Stimulated activated CD8-positive, alpha-beta memory T cell treated with anti-CD3 and anti-CD28 coated beads, Interleukin-4, amount 100 ng/mL, for 24 hours (primary cell): ENCODE measurements at places on chromosomes 6 and 20.

- no peak for DNase-seq
These were observed 107.7 kb downstream of the HFE start for GRCh38 chr6:26194816-26195375.

DNA sequence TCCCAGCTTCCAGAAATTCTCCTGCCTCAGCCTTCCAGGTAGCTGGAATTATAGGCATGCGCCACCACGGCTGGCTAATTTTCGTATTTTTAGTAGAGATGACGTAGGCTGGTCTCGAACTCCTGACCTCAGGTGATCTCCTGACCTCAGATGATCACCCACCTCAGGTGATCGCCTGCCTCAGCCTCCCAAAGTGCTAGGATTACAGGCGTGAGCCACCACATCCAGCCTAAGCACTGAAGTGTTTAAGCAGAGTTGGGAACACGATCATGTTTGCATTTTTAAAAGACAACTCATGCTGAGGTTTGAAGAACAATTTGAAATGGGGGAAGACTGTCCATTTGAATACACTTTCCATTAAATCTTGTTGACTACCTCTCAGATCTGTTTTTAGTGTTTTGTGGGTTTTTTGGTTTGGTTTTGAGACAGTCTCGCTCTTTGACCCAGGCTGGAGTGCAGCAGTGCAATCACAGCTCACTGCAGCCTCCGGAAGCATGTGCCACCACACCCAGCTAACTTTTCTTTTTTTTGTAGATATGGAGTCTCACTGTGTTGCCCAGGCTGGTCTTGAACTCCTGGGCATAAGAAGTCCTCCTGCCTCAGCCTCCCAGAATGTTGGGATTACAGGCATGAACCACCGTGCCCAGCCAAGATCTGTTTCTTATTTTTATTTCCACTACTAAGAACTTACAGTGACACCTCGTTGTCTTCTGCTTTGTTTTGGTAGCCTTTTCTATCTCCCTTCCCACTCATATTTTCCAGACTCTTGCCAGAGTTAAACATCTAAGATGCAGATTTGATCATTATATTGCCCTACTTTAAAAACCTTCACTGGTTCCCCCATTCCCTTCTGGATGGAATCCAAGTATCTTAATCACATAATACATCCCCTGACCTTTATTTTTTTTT lies 5.5 kb downstream of the CASP8AP2 start:
- no peak for DNase-seq

DNA sequence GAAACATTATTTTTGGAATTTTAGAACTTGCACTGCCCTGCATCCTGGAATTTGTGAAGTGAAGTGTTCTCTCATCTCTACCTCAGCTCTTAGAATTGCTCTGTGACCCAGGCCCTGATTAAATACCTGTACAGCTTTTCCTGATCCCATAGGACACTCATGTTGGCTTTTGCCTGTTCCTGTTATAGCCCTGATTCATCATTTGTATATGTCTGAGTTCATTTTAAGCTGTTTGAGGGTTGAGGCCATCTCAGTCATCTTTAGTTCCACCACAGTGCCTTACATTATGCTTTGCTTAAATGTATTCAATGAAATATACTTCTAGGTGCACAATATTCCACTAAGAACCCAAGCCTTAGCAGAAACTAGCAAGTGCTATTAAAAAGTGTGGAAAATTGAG lies 26.4 kb downstream of the ZFAND3 start:
- no peak for DNase-seq

- no peak for DNase-seq
These were observed 52.2 kb downstream of the ADGB start for GRCh38 chr6:146650799-146651481.

DNA sequence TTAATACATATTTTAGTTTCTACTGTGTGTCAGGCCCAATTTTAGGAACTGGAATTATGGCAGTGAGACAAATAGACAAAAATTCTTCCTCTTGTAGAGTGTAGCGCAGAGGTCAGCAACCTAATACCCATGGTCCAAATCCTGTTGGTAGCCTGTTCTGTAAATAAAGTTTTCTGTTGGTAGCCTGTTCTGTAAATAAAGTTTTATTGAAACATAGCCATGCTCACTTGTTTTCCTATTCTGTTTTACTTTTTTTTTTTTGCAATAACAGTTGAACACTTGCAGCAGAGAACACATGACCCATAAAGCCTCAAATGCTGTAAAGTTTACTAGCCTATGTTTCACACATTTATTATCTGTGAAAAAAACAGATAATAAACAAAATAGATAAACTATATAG lies 87.9 kb downstream of the SCAF8 start:
- no peak for DNase-seq

DNA sequence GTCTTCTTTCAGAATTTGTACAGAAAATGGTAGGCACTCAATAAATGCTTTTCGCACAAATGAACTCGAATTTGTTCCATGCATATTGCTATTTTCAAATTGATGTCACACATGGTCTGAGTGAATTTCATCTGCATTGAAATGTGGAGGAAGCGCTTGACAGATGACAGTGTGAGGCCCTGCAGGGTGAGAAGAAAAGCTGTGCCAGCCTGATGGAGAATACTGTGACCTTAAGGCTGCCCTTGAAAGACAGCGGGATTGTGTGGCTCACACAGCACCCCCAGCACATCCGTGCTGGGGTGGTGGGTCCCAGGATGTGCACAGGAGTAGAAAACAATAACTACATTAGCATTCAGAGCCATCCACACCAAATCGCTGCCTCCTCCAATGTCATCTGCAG lies 14.8 kb upstream of the MCHR2 start:
- no peak for DNase-seq

GRCh38 chr6:31145386-31145785 lies 6.5 kb upstream of the PSORS1C2 start:
- no peak for DNase-seq

- DNase-seq = no peak
These were observed 329.0 kb downstream of the GJA1 start for GRCh38 chr6:121764493-121764892.

DNA sequence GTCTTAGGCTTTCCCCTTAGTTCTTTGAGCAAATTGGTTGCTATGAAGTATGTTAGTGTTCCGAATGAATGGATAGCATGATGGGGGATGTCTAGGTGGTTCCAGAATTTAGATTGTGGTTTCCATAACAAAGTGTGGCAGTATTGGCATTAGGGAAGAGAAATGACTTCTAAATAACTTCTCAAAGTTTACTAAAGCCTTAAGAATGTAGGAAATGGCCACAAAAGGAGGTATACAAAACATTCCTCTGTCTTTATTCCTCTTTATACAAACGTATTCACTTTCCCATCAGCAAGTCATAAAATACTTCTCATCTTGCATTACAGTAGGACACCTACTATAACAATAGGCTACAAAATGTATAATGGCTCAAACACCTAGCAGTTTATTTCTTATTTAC lies 279.6 kb downstream of the ESR1 start:
- no peak for DNase-seq

DNA sequence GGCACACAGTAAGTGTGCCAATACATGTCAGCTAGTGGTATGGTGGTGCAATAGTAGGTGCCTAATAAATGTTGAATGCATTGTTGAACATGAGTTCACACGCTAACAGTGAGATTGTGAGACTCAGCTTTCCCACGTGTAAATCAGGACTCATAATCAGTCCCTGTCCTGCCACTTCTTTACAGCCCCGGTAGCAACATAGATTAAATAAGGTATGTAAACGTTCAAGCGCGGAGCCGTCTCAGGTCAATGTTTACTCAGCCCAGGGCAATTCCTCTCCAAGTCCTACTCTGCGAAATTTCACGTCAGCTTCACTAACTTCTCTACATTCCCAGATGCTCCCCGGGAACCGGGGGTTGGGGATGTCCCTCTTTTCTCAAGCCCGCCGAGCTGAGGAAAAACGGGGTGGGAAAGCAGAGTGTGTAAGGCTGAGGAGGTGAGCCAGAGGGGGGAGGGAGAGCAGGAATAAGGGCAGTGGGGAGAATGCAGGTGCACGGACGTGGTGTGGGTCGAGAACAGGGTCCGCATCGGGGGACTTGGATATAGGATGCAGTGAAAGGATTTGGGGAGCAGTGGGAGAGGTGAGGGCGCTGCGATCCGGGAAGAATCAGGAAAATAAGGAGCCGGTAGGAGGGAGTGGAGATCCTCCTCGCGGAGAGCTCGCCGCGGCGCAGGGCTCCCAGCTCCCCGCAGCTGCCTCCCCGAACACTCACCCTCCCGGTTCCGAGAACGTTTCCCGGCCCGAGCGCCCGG lies 544 bp upstream of the TP53INP2 start:
- DNase-seq = no peak

GRCh38 chr6:36025260-36025931 lies 955 bp upstream of the SLC26A8 start:
- DNase-seq = no peak

GRCh38 chr6:36593569-36594028 lies 563 bp upstream of the SRSF3 start:
- no peak for DNase-seq

DNA sequence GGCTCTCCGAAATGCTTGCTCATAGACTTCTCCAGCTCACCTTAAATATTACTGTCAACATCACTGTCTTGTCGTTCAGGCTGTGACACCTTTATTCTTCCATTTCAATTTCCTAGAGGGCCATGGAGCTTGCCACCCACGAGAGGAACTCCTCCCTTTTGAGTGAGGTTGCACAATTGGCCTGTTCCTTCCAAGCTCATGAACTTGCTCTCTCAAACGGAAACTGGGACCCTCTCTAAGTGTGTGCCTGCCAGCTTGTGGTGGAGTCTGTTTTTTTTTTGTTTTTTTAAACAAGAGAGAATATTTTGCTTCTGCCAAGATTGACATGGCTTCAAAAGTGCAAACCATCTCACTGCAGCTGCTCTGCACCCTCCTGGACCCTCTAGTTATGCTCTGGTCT lies 19.3 kb upstream of the IYD start:
- DNase-seq = no peak

- DNase-seq = no peak
These were observed 12.6 kb downstream of the SRC start for GRCh38 chr20:37358366-37359150.
